Stimulated activated CD4-positive, alpha-beta T cell treated with anti-CD3 and anti-CD28 coated beads, Interleukin-1b, Interleukin-23, amount 100 ng/mL, for 1 hour (primary cell): ENCODE measurements at places on chromosomes 4 and X.

GRCh38 chr4:16516796-16517439 is 290.6 kb upstream of the TAPT1 start:
- no peak for DNase-seq

DNA sequence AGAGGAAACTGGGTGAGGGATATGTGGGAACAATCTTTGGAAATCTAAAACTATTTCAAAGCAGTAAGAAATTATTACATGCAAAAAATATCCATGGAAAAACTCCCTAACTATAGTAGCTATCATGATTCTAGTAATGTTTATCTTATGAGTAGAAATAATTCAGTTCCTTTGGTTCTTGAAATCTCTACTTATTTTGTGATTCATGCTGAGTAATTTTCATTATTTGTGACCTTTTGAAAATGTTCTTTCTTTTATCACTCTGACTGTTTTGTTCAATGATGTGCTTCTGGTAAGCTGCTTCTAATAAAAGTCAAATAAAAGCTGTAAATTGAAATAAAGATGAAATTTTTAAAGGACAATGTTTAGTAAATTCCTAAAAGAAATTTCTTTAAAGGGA is 40.4 kb upstream of the MAGEB10 start:
- no peak for DNase-seq

DNA sequence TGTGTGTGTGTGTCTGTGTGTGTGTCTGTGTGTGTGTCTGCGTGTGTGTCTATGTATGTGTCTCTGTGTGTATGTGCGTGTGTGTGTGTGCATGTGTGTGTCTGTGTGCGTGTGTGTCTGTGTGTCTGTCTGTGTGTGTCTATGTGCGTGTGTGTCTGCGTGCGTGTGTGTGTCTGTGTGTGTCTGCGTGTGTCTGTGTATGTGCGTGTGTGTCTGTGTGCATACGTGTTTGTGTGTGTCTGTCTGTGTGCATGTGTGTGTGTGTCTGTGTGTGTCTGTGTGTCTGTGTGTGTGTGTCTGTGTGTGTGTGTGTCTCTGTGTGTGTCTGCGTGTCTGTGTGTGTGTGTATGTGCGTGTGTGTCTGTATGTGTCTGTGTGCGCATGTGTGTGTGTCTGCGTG is 35.6 kb downstream of the SLITRK2 start:
- DNase-seq, result no peak

- no peak for DNase-seq
These were observed 358.6 kb downstream of the GPM6A start for GRCh38 chr4:175453456-175453855.

- DNase-seq, result no peak
These were observed 388.1 kb upstream of the IGFBP7 start for GRCh38 chr4:57498251-57498650.

DNA sequence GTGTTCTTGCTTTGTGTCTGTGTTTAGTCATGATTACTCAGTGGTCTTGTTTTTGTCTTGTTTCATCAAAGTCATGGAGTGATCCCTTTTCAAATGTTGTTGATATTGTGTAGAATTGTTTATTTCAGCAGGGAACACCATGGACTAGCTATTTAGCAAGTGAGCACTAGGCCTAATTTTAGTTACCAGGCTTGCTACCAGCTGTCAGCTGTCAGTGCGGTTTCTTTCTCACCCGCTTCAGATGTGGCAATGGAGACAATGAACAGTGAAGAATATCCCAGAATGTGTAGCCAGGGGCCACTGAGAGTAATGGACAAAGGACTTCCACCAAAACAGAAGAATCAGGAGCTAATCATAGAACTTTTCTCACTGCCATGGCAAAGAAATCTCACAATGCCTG is 432.8 kb upstream of the FMR1 start:
- DNase-seq, result no peak

- no peak for DNase-seq
These were observed 50.7 kb downstream of the C4orf33 start for GRCh38 chr4:129146639-129147038.

DNA sequence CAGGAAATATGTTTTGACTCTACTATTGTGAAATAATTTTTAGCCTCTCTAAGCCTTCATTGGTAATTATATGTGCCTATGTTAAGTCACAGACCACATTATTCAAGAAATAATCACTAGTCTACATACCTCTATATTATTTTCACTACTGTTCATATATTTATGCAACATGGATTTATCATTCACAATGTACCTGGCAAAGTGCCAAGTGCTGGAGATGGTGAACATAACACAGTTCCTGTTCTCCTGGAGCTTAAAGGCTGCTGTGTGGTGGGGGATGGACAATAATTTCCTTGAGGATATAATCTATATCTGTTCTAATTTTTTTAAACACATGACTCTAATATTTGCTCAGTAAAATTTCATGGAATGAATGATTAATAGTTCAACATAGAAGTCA is 527.7 kb upstream of the CXorf51A start:
- no peak for DNase-seq

DNA sequence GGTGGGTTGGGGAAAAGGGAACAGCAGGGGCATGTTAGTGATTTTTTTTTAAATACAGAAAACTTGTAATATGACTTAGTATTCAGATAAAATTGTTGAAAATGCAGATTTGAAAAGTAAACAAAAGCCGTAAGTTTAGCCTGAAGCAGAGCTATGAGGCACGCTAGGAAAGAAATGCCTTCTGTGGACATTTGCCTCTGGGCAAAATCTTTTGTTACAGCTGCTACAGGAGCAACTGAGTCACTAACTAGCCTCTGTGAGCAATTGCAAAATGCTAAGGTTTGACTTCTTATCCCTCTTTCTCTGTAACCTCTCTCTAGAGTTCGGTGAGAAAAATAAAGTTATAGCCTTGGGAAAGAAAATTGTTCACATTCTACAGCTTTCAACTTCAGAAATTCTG is 350.0 kb downstream of the SLC7A11 start:
- DNase-seq, result no peak

DNA sequence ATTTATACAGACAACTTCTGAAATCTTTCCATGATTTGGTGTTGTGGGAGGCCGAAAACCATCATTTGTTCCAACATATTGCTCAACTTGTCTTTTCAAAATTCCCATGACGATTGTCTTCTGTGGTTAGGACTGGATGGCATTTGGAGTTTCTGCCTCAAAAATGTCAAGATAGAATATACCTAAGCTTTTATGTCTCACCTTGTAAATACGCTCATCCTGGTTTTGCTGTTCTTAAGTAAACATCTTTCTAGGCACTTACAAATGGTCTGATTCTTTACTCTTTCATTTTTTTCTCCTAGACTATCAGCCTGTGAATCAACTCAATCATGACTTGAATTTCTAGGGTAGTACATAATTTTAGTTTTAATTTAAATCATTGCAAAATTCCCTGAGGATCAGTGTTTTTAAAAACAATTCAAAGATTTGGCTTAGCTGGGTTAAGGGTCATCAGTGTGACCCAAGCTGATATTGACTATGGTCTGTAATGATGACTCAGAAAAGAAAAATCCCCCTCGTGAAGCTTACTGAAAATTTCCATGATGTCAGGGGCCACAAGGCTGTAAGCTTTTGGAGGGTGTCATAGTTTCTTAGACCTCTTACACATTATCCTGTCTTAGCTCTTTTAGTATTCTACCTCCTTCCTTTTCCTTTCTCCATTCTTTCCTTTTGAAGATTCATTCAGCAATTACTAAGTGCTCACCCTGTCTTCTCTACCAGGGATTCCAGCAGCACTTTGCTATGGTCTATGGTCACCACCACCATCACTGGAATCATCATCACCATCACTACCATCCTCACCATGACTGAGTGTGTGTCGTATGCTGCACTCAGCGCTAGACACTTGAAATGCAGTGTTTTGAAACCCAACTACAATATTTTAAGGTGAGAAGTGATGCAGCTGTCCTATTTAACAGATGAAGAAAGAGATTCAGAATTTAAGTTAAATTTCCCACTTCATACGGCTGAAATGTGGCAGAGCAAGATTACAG is 124.4 kb downstream of the CPE start:
- no peak for DNase-seq

- no peak for DNase-seq
These were observed 5.0 kb upstream of the GPR174 start for GRCh38 chrX:79139446-79139845.

GRCh38 chr4:2927016-2927695 is 36.0 kb downstream of the NOP14 start:
- no peak for DNase-seq

DNA sequence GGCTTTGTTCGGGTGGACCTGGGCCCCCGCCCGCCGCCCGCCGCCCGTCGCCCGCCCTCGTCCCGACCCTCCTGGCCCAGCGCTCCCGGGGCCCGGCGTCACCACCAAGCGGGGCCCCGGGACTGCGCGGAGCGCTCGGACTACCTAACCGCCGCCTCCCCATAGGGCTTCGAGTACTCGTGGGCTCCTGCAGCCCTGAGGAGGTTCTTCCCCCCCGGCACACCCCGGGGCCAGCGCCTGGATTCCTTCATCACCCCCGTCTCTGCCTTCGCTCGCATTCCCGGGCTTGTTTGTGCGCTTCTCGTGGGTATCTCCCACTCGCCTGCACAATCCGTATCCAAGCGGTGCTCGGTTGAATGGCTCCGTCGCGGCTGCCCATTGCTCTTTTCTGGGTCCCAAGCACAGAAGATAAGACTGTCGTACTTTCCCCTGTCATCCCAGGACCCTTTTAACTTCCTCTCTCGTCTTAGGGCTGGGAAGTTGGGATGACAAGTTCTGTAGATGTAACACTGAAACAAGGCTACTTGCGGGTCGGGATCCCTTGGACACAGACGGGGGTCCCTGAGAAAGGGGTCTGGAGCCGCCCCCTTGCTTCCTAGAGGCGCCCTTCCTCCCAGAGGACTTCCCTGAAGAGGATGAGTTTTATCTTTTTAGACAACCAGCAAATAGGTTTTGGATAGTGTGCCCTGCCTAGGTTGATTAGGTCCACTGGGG is 565 bp downstream of the MOB1B start:
- DNase-seq, result no peak

GRCh38 chr4:171875291-171875690 is 62.1 kb downstream of the GALNTL6 start:
- DNase-seq, result no peak

- DNase-seq, result no peak
These were observed 5.7 kb upstream of the SCOC start for GRCh38 chr4:140367738-140368137.

DNA sequence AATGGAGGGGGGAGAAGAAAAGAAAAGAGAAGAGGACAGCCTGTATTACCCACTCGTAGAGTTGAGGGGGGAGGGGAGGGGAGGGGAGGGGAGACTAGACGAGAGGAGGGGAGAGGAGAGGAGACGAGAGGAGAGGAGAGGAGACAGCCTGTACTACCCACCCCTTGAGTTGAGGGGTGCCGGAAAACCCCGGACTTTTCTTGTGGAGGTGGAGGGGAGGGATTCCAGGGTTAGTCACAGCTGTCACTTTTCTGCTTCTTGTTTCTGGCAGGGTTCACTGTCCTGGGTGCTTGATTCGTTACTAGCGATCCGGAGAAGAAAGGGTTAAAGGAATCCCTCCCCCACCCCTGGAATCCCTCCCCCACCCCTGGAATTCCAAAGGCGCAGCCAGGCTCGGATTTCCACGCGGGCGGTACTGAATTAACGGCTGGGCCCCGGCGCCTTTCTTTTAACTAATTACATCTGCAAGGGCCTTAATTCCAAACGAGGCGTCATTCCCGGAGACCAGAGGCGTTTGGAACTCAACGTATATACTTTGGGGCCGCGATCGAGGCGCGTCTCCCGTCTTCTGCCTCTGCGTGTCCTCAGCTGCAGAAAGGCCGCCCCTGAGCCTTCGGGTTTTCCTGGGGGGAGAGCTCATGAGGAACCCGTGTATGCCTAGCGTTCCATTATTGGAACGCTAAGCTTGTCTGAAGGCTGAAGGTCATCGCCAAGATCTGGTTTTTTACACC is 20.1 kb upstream of the CSF2RA start:
- no peak for DNase-seq

- no peak for DNase-seq
These were observed 15.2 kb upstream of the CLOCK start for GRCh38 chr4:55561889-55562288.

DNA sequence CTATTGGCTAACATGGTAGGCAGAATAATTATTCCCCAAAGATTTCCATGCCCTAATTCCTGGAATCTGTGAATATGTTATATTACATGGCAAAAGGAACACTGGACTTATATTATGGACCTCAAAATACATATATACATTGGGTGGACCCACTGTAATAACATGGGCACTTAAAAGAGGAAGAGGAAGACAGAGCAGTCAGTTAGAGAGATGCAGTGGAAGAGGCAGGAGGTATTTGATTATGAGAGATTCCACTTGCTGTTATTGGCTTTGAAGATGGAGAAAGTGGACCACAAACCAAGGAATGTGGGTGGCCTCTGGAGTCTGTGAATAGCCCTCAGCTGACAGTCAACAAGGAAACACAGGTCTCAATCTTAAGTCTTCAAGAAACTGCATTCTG is 14.0 kb upstream of the ART3 start:
- no peak for DNase-seq

DNA sequence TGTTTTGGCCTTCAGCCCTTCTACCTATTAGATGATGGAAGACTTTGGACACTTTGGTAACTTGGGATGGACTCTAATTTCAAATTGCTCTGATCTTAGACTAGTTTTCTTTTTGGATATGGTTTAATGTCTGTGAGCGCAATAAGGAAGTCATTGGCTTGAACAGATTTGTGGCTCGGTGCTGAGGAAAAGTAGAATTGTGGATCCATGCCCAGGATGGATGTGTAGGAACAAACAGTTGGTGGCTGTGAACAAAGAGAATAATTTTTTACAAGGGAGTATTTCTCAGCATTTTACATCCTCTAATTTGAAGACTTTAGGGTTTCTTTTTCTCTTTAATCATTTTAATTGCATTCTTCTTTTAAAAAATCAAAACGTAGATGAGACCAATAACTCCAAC is 327.1 kb downstream of the GLUD2 start:
- no peak for DNase-seq

DNA sequence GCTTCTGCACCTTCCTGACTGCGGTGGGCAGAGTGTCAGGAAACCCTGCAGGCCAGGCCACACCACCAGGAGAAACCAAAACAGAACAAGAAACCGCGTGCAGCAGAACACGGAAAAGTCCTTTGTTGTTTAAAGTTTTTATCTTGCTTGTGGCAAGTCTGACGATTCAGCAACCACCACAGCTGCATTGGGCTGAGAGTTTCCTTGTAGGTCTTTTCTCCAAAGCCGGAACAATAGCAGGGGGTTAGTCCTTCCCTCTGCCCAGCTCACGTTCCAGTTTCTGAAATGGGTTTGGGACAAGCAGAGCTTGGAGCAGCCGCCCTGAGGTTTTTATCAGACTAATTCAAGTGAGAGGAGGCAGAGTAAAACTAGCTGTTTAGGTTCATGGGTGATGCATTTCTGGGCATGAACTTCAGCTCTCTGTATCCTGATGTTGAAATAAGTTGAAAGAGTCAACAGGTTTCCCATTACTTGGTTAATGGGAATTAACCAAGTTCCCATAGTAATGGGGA is 216.9 kb downstream of the PTTG2 start:
- peak; percentile 8 for DNase-seq
